GM18507 (cell line): ENCODE measurements at places on chromosomes 16 and 17.

DNA sequence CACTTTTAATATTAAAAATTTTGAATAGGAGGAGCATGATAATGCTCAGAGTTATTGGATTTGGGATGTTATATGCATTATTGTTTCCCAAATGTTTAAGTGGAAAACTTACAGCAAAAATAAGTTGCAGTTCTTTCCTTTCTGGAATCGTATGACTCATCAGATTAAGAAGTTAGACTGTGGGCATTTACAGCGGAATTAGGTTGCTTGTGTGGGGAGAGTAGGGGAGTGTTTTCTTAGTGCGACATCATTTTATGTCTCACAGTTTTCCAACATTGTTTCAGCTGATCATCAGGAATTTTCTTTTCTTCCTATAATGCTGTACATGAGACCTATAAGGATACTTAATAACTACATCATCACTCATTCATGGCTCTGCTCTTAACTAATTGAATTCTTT is 1631.8 kb downstream of the CDH8 start:
- DNase-seq, result no peak

DNA sequence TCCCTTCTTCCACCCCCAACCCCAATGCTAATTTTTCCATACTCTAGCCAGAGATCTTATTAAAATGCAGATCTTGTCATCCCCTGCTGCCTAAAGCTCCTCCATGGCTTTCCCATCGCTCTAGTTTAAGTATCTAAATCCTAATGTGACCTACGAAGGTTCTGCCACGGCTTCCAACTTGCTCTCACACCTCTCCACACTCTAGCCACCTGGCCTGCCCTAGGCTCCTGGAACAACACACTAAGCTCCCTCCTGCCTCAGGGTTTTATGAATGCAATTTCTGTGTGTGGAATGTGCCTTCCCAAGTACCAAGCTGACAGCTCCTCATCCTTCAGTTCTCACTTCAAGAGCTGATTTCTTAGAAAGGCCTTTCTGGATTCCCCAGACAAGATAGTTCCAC is 16.6 kb downstream of the NXPH3 start:
- no peak for DNase-seq

GRCh38 chr17:78428836-78429617 is 50.6 kb downstream of the PGS1 start:
- DNase-seq, result no peak

DNA sequence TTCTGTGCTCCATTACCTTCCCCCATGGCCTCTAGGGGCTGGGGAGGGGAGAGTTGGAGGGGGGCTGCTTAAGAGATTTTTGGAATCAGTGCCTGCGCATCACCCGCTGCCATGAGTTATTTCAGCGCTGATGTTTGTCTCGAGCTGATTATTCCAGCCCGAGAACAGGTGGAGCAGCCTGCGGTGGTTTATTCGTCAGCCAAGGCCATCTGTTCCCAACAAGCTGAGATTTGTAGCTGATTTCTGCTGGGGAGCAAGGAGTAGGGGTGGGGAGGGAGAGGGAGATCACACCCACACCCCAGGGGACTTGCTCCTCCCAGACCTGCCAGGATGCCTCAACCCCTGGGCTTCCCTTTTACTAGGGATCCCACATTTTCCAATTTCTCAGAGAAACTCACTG is 23.1 kb downstream of the PIPOX start:
- no peak for DNase-seq

DNA sequence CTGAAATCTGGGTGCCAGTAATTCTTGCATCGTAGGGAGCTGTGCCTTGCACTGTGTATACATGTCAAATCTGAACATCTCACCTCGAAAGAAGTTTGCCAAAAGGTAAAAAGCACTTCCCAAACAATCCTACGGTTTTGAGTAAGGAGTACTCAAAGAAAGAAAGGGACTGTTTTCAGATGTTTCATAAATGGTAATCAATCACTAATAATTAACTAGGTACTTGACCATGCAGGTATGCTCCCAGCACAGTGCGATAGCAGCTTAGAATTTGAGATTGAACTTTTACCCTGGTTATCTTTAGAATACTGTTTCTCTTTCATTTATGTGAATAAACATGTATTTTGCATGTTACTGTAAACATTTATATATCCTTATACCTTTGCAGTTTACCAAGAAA is 39.0 kb downstream of the PRKCA start:
- DNase-seq, result no peak

DNA sequence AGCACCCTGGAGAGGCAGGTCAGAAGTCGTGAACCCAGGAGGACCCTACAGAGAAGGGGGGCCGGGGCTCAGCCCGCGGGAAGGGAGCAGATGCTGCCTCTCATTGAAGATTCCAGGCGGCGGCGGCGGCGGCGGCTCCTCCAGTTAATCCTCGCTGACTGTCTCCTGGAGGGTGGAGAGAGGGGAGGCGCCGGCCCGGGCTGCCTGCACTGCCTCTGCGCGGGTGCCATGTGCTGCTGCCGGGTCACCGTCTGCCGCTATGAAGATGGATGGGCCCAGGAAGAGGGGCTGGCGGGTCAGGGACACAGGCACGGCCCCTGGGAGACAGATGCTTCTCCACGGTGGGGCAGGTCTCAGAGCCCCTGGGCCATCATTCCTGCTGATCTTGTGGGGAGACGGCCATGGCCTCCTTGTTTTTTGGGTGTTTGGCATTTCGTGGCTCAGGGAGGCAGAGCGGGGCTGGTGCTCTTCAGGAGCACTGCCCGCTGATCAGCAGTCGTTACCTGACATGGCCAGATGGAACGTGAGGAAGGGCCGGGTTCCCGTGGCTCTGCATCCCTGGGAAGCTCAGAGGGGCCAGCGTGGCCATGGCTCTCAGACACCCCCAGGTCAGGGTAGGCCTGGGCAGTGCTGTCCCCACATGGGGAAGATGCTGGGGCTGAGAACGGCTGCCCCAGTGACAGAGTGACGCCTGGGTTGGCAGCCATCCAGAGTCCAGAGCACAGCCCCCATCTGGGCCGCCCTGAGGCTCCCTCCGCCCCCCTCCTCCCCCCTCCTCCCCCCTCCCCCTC is 36.1 kb downstream of the GINS2 start:
- no peak for DNase-seq

GRCh38 chr16:23121024-23121423 is 28.2 kb downstream of the USP31 start:
- DNase-seq, result no peak

- DNase-seq, result no peak
Observed at GRCh38 chr16:4314532-4315185, 1.2 kb upstream of the GLIS2 start.

- no peak for DNase-seq
Observed at GRCh38 chr17:39933912-39934311, 6.4 kb downstream of the LRRC3C start.

GRCh38 chr16:57138281-57138935 is 46.0 kb downstream of the CPNE2 start:
- DNase-seq, result no peak

GRCh38 chr16:56409195-56409594 is 16.1 kb downstream of the AMFR start:
- DNase-seq, result no peak

GRCh38 chr17:28718333-28719020 is 809 bp upstream of the RAB34 start:
- DNase-seq, result no peak

- DNase-seq, result no peak
Observed at GRCh38 chr16:57533431-57534336, 2.7 kb downstream of the CCDC102A start.

DNA sequence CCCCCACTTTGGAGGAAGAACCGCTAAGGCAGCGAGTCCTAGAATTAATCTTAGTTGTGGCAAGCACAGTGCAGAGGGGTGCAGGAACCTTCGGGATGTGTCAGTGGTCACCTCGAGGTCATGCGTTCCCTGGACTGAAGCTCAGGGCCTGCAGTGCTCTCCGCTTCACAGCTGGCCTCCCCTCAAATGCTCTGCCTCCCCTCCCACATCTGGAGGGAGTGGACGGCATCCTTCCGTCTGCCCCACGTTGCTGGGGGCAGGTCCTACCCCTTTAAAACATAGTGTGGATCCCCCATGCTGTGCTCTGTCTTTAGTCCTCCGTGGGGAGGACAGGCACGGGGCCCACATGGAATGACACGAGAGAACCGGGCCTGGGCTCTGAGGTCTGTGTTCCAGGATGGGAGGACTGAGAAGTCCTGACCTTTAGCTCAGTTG is 99.5 kb upstream of the CDC42EP4 start:
- no peak for DNase-seq

- no peak for DNase-seq
Observed at GRCh38 chr17:4986403-4986802, 1.1 kb downstream of the CAMTA2 start.

DNA sequence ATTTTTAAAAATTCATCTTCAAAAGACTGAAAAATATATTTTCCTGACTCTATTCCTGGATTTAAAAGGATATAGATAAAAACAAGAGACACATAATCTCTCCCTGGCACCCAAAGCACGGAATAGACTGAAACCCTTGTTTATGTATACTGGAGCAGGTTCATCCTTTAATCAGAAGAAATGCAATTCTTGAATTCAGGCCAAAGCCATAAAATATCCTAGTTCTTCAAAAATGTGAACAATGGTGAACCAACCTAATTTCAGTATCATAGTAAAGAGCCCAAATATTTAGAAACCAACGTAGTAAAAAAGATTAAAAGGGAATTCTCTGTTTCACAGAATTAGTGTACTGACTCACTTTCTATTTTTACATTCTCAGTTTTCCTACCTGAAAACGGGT is 188.5 kb upstream of the C17orf78 start:
- DNase-seq, result no peak

DNA sequence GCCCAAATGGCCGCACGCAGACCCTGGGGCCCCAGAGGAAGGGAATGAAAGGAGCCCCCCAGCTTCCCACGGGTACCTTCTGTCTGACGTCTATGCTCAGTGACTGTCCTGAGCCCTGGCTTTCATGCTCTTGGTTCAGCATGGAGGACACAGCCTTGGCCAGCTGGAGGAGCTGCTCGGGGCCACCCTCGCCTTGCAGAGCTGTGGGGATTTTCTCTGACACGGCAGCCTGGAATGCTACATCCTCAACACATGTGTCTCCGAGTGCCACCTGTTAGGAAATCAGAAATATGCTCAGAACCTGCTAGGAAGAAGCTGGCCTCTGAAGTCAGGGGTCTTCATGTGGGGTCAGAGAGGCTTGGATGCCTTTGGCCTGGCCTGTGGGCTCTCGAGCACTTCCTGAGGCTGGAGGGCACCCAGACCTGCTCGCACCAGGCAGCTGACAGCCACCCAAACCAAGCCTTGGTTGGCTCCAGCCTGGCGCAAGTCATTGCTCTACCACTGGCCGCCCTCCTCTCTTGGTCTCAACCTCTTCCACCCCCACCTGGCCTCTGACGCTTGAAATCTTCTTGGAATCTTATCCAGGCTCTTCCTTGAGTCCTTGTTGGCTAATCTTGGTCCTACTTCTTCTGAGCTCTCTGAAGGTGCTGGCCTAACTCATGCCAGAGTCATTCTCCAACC is 63.7 kb upstream of the BCO1 start:
- DNase-seq, result no peak

DNA sequence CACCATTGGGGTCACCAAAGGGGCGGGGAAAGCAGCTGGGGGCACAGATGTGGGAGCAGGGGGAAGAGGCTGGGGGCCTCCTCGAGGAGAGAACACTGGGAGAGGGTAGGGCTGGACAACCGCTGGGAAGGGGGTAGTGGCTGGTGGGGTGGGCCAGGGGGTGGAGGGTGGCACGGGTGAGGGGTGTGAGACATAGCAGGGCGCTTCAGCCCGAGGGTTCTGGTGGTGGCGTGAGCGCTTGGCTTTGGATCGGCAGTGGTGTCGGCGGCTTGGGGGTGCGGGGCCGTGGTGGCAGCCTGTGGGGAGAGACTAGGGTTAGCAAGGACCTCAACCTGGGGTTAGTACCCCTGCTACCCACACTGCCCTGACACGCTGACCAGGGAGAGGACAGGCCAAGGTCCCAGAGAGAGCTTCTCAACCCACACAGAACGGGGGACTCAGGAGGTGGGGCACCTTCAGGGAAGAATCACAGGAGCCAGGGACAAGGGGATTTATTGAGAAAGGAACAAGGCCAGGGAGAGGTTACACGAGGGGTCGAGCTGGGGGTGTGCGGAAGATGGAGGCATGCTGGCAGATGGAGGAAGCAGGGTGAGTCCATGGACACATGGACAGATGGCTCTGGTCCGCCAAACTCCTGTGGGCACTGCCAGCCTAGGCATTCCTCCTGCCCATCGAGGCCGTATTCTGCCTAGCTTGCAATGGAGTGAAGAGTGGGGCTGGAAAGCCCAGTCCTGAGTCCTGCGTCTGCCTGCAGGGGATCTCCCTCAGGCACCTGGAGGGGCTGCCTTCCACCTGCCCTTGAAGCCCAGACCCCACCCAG is 8.4 kb downstream of the PER1 start:
- no peak for DNase-seq

DNA sequence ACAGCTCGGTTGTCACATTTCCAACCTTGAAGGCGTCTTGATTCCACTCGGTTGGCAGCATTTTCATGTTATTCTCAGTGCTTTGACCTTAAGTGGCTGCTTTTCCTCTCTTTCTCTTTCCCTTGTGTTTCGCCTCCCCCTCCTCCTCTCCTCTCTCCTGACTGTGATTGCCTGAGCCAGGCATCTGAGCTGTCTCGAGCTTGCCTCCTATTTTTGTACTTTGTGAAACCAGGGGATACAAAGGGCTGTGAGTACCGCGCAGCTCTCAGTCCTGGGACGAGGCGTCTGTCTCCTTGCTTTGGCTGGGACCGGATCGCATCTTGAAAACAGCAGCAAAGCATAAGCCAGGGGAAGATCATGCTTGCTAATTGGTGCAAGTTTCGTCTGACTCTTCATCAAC is 48.8 kb upstream of the SDK2 start:
- DNase-seq, result no peak

- DNase-seq, result no peak
Observed at GRCh38 chr16:53984936-53985335, 281.0 kb downstream of the FTO start.

DNA sequence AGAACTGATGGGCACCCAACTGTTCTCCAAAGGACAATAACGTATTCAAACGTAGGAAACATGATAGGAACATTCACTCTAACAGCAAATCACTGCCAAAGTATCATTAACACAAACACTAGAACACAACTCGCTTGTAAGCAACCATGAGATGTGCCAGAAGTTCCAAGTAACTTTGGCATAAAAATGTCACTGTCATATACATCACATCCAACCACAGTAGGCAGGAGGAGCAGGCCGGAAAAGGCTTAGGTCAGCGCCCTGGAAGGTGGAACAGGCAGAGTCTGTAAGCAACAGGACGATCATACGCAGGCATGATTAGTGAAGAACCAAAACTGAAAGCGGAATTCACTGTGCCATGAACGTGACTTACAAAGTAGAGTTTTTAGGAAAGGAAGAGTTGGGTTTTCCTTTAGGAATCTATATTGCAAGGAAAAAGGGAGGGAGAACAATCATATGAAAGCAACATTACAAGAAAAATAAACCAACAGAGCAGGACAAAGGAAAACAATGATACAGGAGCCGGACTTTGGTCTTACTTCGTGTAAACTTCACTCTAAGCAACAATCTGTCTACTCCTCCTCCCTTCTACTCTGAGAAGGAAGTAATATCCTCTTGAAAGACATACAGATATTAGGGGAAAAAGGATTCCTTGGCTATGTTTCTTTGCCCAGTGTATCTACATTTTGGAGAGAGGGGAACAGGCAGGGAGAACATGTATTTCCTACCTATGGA is 52.3 kb downstream of the YWHAE start:
- no peak for DNase-seq

GRCh38 chr16:79370736-79371135 is 229.8 kb downstream of the MAF start:
- DNase-seq, result no peak

GRCh38 chr17:30579610-30580315 is 102.6 kb downstream of the GOSR1 start:
- DNase-seq, result no peak

- no peak for DNase-seq
Observed at GRCh38 chr17:47694581-47695428, 844 bp downstream of the TBKBP1 start.
